Progenitor cell of endocrine pancreas (in vitro differentiated cells): ENCODE measurements at places on chromosomes 2 and 18.

- no peak for DNase-seq
These were observed 46.8 kb upstream of the PTPRM start for GRCh38 chr18:7520200-7520785.

- DNase-seq: no peak
These were observed 108.9 kb upstream of the NABP1 start for GRCh38 chr2:191569025-191569424.

DNA sequence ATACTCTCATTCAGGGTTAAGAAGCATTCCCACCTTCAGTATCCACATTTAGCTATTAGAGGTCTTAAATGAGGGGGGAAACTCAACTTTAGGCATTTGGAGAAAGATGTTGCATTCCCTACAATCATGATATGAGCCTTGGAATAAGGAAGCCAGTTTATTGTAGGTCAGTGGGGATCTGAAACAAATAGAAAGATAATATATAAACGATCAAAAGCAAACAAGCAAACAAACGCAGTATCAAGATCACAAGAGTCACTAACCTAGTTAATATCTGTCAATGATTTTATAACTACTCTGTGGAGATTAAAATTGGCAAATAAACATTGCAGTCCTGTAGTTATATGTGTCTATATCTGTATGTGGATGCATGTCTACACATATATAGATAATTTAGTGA lies 152.4 kb upstream of the LRATD1 start:
- no peak for DNase-seq

- no peak for DNase-seq
These were observed 1390.5 kb upstream of the ZEB2 start for GRCh38 chr2:145910416-145910815.

DNA sequence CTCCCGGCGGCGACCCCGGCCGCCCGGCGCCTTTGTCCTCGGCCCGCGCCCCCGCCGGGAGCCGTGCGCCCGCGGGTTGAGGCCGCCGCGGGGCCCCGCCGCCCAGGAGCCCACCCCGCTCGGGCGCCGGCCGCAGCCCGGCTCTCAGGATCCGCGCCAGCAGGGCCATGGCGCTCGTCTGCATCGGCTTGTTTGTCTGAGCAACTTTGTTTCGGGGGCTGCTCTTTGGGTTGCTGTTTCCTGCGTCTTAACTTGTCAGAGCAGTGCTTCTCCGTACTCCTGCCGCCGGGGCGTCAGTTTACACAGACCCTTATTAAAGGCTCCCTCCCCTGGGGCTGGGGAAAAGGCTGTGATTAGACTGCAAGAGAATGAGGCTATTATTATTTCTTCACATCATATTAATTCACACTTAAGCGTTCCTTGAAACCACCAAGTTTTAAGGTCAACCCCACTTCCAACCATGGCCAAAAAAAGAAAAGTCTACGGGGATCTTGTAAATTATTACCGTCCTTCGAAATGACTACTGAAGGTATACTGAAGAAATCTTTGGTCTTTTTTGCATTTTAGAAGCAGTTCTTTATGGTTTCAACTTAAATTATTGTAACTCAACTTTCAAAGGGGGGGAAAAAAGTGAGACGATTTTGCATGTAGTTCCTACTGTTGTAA lies at the start of gene CYP27C1:
Gene CYP27C1 (minus strand): TSS at position 198 of the 666 bp plus-strand sequence. CDS start 29 bp downstream, at position 169.
- peak; percentile 20 for DNase-seq

GRCh38 chr2:16121231-16121985 lies 181.1 kb downstream of the MYCN start:
- DNase-seq: no peak

DNA sequence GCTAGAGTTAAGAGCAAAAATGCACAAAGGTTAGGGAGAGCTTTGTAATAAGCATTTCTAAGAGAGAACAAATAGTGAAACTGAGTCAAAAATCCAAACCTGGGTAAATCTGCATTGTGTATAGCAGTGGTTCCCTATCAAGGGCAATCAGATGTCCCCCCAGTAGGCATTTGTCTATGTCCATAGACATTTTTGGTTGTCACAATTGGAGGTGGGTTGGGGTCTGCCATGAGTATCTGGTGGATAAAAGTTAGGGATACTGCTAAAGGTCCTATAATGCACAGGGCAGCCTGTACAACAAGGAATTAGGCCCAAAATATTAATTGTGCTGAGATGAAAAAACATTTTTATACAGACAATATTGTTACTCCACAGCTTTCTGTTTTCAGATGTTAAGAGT lies 21.0 kb downstream of the NOP58 start:
- no peak for DNase-seq

- DNase-seq: no peak
These were observed 2.8 kb upstream of the ZNF532 start for GRCh38 chr18:58861861-58862301.

DNA sequence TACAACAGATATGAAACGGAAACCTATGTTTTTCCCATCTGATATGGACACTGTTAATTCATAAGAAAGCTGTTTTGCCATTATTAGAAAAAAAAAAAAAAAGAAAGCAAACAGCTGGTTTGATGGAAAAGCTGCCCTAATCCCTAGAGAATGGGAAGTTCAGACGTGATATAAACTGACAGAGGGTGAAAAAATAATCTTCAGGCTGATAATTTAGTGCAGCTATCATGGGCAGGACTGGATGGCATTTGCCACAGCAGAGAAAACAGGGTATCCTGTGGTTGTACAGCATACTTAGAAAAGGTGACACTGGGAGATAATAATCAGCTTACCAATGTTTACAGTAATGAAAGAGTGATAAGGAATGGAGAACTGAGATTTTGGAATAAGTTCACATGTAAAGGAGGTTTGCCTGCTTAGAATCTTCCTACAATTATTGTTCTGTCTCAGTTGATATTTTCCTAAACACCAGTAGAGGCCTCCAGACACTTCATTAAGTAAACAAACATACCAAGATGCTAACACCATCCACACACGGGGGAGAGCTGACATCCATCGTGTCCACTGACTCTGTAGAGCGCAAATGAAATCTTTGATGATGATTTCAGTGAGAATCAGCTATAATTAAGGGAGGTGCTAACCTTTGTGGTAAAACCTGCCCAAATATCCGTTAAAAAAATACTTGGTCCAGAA lies 211.6 kb upstream of the MMADHC start:
- DNase-seq: no peak

DNA sequence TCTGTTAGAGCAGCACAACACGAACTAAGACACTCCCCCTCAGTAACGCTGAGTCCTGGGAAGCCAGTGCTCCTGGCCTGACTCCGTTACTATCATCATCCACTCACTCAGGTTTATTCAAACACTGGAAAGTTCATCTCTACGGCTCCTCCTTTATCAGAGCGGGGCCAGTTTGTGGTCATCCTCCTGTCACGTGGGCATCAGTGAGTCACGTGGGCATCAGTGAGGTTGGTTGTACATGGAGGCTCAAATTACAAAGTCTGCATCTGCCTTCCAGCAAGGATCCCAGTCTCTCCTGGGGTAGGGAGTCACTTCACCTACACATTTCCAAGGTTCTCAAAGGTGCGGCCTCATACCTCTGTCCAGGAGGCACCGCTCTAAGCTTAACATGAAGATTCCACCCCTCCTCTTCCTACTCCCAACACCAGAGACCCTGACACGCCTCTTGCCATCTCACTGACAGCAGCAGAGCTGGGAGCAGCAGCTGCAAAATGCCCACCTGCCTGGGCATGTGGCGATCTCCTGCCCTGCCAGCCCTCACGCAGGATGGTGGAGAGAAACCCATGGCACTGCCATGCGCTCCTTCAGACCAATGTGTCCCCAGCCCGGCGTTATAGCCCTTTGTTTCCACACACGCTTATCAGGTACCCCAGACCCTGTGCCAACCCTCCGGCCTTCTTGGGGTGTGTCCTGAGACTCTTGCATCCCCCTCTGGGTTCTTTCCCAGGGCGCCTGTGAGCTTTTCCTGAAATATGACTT lies 99.2 kb upstream of the PTPRM start:
- DNase-seq: no peak

DNA sequence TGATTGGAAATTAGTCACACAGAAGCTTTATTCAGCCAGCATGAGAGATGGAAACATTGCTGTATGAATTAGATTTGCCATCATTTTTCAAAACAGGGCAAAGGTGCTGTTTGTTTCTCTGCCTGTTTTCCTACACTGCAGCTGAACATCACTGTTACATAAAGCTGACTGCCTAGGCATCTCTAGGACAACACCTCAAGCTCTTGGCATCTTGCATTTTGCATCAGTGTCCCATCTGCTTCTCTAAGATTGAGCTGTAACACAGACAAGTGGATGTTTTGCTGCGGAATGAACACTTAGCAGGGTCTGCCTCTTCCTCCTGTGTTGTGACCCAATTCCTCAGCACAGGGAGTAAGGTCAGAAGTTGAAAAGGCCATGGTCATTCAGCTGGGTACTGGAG lies 4.9 kb downstream of the CCT7 start:
- no peak for DNase-seq

DNA sequence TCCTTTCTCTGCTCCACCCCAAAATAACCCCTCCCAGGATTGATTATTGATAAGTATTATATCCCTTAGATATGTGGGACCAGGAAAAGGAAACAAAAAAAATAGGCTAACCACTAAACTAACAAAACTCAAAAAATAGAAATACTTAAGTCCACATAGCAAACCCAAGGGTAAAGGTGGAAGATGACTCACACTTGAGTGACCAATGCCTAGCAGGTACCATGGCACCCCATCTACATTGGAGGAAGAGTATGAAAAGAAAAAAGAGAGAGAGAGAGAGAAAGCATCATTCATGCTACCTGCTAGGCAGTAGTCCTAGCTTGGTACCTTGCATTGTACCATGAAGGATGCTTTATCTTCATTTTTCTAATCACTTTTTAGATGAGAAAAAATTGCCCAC lies 6.3 kb downstream of the EXOC6B start:
- DNase-seq: no peak

DNA sequence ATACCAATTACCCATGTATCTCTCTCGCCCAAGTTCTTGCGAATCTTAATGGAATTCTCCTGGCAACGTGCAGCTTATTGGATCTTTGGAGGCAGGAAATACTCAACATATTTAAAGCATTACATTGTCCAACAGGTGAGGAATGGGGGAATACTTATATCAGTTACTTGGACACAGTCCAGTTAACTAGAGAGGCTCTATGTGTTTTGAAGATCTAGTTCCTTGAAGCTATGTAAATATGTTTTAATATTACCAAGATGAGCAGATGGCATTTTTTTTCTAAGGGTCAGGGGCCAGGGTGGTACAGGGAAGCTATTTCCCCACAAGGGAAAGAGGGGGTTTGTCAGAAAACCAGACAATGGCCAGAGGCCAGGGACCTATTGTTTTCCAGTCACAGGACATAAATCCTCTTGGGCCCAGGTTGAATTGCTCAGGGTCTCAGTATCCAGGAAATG lies 26.8 kb upstream of the MC5R start:
- DNase-seq: no peak

- DNase-seq: no peak
These were observed 217.1 kb downstream of the PTPRM start for GRCh38 chr18:7784171-7784570.

DNA sequence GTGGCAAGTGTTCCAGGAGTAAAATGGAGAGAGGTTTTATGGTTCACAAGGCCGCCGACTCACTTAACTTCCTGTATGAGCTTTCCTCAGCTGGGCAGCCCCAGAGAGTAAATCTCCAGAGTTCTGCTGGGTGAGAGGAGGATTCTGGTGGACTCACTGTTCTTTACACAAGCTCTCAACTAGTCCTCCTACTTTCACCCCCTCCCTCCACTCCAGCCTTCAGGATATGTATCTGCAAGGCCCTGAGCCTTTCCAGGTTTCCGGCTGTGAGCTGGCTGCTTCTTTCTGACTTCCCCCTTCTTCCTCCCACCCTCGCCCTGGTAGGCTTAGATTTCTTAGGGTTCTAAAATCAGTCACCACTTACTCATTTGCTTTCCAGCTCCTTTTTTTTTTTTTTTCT lies 34.0 kb downstream of the EML6 start:
- DNase-seq: no peak

GRCh38 chr2:186949726-186950256 lies 100.8 kb upstream of the ZSWIM2 start:
- DNase-seq: no peak

GRCh38 chr2:12087175-12087574 lies 340.7 kb downstream of the LPIN1 start:
- DNase-seq: no peak

GRCh38 chr2:162277381-162277780 lies 34.1 kb upstream of the FAP start:
- no peak for DNase-seq

- DNase-seq: no peak
These were observed 114.4 kb upstream of the TMEM200C start for GRCh38 chr18:6009756-6010155.

DNA sequence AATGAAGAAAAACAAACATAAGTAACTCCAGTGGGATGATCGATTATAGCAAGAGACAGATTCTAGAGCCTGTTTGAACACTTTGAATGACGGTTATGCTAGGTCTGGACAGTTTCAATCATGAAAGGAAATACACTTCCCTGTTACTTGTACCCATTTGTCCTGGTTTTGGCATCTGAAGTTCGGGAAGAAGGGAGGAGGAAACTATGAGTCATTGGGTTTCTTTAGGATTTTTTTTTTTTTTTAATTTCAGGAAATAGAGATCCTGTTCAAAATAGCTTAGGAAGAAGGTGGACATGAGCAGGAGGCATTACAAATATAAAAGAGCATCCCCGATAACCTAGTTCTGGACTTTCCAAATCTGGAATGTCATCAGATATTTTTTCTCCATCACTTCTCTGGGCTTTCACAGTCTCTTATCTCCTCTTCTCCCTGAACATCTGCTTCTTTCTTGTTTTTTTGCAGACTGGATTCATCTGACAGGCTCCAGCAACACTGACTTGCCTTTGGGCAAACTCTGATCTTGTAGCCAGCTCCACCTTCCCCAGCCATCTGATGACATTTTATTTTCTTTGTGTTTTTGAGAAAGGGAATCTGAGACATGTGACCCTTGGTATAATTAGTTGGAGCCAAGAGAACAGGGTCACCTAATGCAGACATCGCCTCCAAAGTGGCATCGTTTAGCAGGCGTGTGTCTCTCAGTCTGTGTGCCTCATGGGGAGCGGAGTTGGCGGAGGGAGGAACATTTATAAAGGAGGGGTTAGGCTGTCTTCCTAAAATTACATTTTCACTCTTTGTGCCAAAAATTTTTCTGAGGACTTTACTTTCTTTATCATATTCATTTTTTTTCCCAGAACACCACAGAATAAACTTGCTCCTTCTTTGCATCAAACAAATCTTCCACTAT lies 195.3 kb upstream of the EPHA4 start:
- DNase-seq: no peak

GRCh38 chr18:2857491-2858131 lies 10.8 kb downstream of the EMILIN2 start:
- DNase-seq: no peak
